ENCODE measurements at places on chromosomes 6 and 20. TPM values are rescaled to one million over a fixed set of nuclear protein-coding genes. Genes with fewer than 3 reads are reported as not detected.

TRIM10 gene
- total RNA-seq: not detected

ZNF165 gene
- not detected for total RNA-seq

CBLN4 gene
- not detected for total RNA-seq

GNAS-AS1 gene
- total RNA-seq: 0.81 TPM

NKAIN4 gene
- not detected for total RNA-seq

CDSN gene
- total RNA-seq: 1.6 TPM

DAAM2 gene
- 71.5 TPM for total RNA-seq

BMP5 gene
- not detected for total RNA-seq

TTBK1 gene
- total RNA-seq: not detected

CABLES2 gene
- total RNA-seq: 9.2 TPM

- DNase-seq: no peak
Measured at GRCh38 chr6:169075211-169075914, 178.3 kb downstream of the THBS2 start.

- peak; percentile 35 for DNase-seq
Measured at GRCh38 chr6:41602864-41603608, 35.2 kb upstream of the MDFI start.

GRCh38 chr6:28896505-28897368, 27.0 kb downstream of the TRIM27 start:
- no peak for DNase-seq

DNA sequence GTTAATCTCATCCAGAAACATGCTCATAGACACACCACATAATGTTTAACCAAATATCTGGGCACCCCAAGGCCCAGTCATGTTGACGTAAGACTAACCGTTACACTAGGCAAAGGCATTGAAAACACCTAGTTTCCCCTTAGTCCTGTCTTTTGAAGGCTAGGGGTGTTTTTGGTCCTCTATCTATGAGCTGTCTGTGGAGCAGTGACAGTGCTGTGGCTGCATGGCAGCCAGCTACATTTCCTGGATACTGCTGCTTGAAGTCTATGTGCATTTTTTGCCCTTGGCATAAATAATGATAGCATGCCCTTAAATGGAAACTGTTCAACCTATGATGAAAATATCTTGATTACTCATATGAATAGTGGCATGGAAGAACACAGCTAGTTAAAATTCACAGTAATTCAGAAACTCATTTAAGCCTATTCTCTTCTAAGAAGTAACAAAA, 18.6 kb downstream of the FARS2 start:
- DNase-seq: no peak

DNA sequence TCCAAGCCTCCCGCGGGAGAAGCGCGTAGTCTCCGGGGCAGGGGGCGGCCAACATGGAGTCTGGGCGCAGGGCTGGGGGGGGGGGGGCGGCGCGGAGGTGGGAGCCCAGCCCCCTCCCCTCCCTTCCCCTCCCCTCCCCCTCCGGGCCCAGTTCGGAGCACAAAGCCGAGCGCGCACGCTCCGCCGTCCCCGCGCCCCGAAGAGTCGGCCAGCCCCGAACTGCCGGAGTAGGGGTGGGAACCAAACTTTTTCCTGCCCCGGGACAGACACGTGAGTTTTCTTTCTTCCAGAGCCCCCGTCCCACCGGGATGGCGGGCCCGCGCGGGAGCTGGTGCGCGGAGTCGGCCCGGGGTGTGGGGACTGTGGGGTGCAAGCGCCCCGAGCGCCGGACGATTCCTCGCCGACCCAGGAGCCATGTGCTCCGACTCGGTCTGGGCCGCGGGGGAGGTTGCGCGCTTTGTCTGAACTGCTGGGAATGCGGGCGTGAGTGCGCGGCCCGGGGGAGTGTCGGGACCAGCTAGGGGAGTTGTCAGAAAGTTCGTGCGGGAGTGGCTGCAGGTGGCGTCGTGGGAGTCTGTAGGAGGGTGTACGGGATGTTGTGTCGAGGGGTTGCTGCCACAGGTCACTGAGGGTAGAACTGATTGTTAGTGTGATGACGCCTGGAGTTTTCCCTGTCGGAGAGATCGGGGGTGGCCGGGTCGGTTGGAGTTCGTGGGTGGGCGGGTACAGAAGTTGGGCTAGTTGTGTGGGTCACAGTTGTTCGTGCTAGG, 1.2 kb downstream of the TGIF2 start:
- DNase-seq: no peak

DNA sequence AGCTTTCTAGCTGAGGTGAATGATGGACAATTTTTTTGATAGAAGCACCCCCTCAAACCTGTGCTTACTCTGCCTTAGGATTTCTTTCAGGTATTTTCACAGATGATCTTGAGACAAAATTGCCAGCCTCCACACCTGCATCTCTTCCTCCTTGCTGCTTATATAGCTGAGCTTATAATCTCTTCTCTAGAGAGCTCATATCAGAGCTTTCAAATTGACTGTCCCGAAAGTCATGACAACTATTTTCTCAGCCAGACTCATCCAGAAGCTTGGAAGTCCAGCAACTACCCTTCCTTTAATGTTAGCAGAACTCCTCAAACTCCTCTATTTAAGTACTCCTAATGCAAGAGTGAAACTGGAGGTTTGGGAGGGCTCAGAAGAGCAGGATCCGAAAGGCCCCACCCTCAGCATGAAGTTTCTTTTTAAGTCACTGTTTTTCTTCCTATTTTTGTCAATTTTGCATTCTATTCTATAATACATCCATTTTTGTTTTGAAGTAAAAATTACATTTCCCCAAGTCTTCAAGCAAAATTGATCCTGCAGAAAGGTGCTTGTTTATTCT, 12.7 kb downstream of the CGA start:
- no peak for DNase-seq

DNA sequence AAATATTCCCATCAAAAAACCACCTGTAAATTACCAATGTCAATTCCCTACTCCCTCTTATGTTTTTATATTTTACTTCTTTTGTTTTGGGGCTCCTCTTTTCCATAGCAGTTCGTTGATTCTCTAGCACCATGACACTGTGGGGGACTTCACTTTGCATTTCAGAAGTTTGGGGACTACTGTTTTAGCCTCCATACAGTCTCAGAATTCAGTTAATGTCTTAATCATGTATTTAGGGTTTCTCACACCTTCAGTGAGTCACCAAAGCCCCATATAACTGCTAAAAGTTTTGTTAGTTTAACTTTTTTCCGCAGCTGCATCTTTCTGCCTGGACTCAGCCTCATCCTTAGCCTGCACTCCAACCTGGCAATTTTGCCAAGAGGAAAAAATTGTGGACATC, 20.7 kb upstream of the AIG1 start:
- DNase-seq: no peak

DNA sequence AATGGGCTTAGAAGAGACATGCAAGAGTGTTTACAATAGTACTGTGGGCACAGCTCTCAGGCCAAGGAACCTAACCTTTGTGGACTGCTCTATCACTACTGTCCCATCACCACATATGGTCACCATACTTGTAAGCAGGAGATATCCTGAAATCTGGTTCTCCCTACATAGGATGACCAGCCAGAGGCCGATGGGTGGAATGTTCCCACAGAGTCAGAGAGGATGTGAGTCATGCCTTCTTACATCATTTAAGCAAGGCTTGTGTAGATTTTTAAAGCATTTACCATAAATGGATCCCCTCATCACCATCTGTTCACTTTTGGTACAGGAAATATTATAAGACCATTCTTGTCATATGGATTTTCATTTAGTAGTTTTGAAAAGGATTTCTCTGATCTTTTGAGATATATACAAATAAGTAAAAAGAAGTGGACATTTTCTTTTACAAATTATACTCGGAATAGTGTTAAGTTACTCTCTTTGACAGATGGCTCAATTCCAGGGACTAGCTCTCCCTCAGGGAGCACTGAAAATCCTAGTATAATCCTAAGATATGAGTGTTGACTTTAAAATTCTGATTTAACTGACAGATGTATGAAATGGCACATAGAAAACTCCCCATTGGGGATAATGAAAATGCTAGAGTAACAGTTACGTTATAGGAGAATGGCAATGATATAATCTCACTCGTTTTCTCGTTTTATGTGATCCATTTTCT, 6.6 kb downstream of the HTR1B start:
- DNase-seq: no peak

GRCh38 chr6:25058441-25058840, 122.7 kb upstream of the RIPOR2 start:
- DNase-seq: no peak

- DNase-seq: no peak
Measured at GRCh38 chr6:35260591-35261570, 1.3 kb downstream of the ZNF76 start.

DNA sequence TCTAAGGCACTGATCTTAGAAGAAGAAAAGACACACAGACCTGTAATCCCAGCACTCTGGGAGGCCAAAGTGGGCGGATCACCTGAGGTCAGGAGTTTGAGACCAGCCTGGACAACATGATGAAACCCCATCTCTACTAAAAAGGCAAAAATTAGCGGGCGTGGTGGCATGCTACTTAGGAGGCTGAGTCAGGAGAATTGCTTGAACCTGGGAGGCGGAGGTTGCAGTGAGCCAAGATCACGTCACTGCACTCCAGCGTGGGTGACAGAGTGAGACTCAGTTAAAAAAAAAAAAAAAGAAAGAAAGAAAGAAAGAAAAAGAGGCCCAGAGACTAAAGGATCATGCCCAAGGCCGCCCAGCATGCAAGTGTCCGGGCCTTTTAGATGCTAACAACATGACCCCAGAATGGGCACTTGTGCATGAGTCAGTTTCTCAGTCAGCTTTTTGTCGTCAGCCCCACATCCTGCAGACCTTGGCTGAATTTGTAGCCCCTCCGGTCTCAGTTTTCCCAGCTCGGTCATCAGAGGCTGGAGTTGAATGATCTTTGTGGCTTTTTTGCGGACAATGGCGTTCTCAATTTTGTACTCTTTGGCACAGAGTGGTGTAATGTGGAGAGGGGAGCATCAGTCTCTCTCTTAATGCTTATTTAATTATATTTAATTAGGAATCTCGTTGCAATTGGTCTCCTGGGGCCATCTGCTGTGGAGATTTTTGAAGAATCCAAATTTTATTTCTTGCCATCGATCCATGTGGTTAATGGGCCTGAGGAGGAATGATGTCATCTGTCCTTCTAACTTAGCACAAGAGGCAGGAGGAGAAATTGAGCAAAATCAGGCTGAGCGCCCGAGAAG, 30.6 kb upstream of the APCDD1L start:
- no peak for DNase-seq

- no peak for DNase-seq
Measured at GRCh38 chr20:3652676-3653596, 10.3 kb downstream of the GFRA4 start.

DNA sequence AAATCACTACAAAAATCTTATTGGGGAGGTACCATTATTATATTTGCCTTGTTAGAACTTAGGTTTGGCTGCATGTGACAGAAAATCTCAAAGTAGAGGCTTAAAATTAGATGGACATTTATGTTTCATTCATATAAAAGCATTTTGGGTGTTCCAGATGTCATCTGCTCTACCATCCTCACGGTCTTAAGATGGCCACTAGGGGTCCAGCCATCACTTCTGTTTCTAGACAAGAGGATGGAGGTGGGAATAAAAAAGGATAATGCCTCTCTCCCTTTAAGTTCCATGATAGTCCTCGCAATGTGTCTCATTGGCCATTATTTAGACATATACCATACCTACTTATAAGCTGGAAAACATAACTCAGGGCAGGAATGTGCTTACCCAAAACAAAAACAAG, 929.5 kb downstream of the KIF16B start:
- DNase-seq: no peak

DNA sequence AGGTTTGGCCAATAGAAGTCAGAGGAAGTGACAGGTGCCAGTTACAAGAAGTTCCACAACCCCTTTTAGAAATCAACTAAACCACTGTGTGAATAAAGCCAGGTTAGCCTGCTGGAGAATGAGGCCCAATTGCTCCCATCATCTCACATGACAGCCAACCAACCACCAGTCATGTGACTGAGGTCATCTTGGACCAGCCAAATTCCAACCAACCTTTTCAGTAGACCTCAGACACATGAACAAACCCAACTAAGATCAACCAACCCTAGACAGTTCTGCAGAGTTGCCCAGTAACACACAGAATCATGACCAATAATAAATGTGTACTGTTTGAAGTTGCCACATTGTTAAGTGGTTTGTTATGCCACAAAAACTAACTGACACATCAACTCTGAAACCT, 44.6 kb upstream of the GGTLC1 start:
- DNase-seq: no peak

Data from thoracic aorta (tissue), 2 donors.